ENCODE measurements at places on chromosomes 7 and 10. TPM values are rescaled to one million over a fixed set of nuclear protein-coding genes. Genes with fewer than 3 reads are reported as not detected.

NKX2-3 gene
- polyA plus RNA-seq = not detected

DNA sequence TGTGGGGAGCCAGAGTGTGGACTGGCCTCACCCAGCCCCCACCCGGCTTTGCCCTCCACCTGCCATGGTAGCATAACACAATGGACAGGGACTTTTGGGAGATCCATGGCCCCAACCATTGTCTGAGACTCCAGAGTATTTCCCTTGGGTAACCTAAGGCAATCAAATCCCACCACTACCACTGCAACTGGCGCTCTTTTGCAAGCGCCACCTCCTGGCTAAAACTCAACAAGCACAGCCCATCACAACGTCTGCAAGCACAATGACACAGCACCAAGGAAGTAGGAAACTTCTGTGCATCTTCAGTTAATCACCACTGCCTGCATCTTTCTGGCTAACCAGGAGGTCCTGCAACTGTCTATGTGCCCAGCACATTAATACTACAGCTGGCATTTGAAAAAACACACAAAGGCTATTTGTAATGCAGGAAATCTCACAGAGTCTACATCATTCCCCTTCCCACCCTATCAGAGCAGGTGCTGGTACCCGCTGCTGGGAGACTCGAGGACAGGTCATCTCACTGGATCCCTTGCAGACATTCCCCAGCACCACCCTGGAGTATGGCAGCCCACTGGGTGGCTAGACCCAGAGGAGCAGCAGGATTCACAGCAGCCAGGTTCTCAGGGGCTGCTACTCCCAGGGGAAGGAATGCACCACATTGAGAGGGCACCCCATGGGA lies 27.7 kb downstream of the ANKRD26 start:
- peak; percentile 27 for DNase-seq

MKX gene
- not detected for polyA plus RNA-seq

- no peak for DNase-seq
Observed at GRCh38 chr7:151275813-151276577, 27.5 kb upstream of the SMARCD3 start.

SHTN1 gene
- 25.1 TPM for polyA plus RNA-seq

DNAJC2 gene
- 55.8 TPM for polyA plus RNA-seq

PAPOLB gene
- polyA plus RNA-seq = not detected

DNA sequence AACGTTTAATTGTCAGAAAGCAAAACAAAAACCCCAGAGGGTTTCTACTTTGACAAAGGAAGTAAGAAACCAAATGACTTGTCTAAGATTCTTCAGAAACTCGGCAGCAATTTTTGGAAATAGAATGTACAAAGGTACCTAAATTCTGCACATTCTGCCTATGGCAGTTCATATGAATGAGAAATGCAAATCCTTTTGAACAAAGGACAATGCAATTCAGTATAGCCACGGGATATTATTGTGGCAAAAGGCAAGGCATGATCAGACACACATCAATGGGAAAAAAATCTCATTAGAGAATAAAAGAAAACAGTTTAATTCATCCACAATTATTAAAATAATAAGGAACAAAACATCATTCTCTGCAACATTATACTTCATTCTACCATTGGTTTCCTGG lies 93.4 kb downstream of the SEMA3C start:
- no peak for DNase-seq

- no peak for DNase-seq
Observed at GRCh38 chr7:69622960-69623359, 24.7 kb downstream of the AUTS2 start.

GRCh38 chr7:460374-461116 lies 59.1 kb downstream of the PDGFA start:
- DNase-seq = no peak

SOSTDC1 gene
- polyA plus RNA-seq = not detected

VSTM2A gene
- polyA plus RNA-seq = not detected

DNA sequence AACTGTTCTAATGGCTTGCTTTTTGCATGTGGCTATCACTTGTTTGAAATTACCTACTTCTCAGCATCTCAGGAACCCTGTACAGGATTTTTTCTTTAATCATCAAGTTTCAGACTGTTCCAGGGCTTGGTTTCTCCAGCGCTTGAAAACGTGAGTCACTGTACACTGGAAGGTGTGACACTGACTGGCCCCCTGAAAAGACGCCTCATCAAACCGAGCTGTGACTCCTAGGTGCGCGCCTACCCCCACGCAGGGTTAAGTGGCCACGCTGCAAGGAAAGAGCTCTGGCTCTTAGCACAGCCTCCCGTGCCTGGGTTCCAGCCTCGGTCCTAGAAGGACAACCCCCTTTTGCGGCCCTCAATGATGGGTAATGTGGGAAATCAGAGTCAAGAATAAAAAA lies 81.0 kb downstream of the EBF3 start:
- DNase-seq = no peak

DNA sequence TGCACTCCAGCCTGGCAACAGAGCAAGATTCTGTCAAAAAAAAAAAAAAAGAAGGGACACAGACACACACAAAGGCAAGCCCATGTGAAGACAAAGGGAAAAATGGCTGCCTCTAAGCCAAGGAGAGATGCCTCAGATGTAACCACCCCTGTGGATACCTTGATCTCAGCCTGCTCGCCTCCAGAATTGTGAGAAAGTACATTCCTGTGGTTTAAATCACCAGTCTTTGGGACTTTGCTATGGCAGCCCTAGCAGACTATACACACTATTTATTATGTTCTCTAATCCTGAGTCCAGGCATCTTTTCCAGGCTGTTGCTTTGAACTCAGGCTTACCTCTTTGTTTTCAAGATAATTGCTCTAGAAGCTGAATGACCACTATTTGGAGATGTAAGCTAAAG lies 494.3 kb downstream of the GALNT17 start:
- no peak for DNase-seq

BEND7 gene
- polyA plus RNA-seq = 10.4 TPM

DNA sequence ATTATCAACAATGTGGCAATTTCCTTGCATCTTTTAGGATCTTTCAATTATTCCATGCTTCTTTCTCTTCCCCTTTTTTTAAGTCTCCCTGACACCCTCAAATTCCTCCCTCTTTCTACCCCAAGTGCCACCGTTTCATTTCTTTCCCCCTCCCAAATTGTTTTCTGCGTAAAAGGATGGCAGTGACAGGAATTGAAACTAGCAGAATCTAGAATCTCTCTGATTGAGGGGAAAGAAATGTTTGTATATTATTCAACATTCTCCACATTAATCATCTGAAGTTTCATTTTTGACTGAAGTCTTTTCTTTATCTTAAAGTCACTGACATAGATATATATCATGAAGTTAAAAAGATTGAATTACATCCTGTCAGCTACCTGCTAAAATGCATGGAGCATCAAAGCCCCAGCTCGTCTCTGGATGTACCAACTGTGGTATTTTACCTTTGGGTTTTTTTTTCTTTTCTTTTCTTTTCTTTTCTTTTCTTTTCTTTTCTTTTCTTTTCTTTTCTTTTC lies 633.5 kb downstream of the SORCS3 start:
- DNase-seq = no peak

GRCh38 chr7:99118077-99118476 lies 25.8 kb downstream of the SMURF1 start:
- DNase-seq = no peak

DNA sequence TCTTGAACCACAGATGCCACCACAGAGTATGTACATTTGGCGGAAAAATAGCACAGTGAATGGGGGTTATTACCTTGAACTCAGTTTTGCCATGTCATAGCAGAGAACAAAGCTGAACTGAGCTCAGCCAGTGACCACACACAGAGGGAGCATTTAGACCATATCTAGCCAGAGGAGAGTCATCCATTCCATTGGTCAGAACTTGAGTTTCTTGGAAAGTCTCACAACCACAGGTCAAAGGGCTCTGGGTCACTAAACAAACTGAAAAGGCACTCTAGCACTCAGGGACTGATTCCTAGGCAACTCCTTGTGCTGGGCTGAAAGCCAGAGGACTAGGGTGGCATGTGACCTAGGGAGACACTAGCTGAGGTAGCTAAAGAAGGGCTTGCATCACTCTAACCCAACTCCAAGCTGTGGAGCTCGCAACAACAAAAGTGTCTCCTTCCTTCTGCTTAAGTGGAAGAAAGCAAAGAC lies 239.7 kb upstream of the SEMA3D start:
- peak; percentile 1 for DNase-seq

HYAL4 gene
- polyA plus RNA-seq = not detected

DNA sequence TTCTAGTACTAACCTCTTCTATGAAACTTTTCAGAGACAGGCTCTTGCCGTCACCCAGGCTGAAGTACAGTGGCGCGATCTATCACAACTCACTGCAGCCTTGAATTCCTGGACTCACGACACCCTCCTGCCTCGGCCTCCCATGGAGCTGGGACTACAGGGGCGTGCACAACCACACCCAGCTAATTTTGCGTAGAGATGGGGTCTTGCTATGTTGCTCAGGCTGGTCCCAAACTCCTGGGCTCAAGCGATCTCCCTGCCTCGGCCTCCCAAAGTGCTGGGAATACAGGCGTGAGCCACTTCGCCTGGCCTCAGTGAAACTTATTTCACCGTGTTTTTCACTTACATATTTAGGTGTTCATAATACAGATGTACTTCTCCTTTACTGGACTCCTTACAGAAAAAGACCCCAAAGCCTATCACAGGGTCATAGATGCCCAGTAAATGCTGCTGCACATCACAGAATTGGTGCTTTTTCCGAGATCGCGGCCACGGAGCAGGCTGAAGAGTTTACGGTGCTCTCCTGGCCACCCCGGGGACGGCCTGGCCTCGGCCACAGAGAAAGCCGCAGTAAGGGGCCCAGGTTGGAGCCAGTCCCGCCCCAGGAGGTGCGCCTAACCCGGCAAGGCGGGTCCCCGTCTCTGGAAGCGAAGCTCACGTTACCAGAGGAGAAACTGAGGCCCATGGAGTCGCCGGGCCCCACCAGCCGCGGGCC lies 595 bp downstream of the TBL2 start:
- DNase-seq = no peak

GDF2 gene
- not detected for polyA plus RNA-seq

DNA sequence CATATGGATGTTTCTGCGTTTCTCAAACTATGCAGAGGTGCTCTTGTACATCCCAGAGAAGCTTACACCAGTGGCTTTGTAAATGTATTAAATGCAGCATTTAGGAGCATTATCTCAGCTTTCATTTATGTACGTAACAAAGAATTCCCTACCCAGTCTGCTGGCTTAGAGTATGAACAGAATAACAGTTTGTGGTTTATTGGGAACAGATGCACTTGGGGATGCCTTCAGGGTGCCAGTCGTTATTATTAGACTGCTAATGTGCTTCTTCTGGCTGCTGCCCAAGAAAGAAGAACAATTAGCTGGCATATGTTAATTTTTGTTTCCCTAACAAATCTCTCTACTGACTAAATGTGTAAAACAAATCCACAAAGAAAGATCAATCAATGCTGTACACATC lies 241.9 kb downstream of the FOXP2 start:
- no peak for DNase-seq

- no peak for DNase-seq
Observed at GRCh38 chr10:11107948-11108347, 90.3 kb downstream of the CELF2 start.

DNA sequence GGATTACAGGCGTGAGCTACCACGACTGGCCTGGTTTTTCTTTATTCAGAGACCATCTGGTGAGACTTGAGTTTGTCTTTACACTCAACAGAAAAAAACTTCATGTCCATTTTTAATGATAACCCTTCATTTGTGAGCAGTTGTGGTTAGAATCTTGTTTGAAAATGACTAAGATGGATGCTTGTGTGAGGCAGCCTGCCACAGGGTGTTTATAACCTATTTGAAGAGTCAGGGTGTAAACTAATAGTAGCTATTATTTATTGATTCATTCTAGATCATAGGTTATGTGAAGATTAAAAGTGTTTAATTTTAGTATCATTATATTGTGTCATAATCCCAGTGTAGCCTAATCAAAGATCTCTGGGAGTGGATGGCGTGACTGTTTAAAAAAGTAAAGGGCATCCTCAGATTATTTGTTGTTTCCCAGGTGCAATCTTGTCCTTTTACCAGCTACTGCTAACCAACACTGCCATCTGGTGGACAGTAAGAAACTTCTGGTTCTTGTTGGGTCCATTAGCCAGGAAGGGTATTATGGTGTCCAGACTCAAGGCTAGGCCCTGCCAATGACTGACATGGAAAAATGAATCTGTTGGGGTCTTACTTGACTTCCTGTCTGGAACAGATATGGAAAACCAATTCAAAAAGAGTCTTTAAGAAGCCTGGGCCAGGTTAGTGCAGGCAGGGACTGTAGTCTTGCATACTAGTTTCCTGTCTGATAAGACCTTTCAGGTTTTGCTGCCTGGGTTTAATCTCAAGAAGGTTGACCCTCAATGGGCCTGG lies 24.9 kb downstream of the NRBF2 start:
- peak; percentile 57 for DNase-seq

DNA sequence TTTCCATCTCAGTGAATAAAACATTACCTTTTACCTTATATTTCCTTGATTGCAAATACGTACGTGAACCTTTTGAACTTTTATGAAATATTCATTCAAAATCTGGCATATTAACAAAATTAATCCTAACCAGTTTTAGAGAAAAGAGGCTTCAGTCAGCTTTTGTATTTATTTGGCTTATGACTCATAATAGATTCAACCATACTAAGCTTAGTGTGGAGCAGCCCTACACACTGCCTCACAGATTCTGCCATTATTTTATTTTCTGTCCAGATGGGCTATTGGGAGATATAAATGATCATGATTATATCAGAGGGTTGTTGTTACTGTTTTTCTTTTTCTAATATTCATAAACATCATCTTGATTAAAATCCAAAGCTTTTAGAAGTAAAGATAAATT lies 325.5 kb downstream of the GPR37 start:
- no peak for DNase-seq

AKR1C4 gene
- polyA plus RNA-seq = 0.37 TPM

CPN1 gene
- polyA plus RNA-seq = 0.29 TPM

DNA sequence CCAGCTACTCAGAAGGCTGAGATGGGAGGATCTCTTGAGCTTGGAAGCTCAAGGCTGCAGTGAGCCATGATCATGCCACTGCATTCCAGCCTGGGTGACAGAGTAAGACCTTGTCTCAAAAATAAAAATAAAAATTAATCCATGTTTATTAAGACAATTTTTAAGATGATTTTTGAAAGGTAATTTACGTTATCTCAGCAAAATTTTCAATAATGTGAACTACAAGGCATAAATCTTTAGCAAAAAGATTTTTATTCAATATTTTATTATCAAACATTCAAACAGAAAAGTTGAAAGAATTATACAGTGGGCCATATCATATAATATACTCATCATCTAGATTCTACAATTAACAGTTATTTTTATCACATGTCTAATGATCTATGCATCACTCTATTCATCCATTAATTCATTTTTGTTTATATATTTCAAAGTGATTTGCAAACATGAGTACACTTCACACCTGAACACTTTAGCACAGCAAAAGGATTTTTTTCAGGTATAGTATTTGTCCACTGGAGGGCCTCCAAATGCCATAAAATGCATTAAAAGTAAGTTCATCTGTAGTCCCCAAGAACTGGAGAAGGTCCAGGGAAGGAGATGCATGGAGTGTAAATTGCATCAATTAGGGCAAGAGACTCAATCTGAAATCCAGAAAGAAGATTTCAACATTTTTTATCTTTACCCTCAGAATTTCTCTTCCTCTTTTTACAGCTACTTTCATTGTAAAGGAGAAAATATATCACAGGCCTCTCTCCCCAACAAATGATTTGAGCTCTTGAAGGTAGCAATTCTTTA lies 38.6 kb upstream of the RSBN1L start:
- peak; percentile 32 for DNase-seq

GRCh38 chr7:90266808-90267207 lies 21.8 kb downstream of the CFAP69 start:
- no peak for DNase-seq

Data from A549 (cell line).